ENCODE measurements at places on chromosomes 13 and 19. TPM values are rescaled to one million over a fixed set of nuclear protein-coding genes. Genes with fewer than 3 reads are reported as not detected.

INSL3 gene
- not detected for total RNA-seq

GRCh38 chr13:24133021-24133795 lies 27.3 kb upstream of the SPATA13 start:
- DNase-seq, result no peak

GRCh38 chr19:45428384-45429231 lies 4.9 kb upstream of the ERCC1 start:
- no peak for DNase-seq

- DNase-seq, result no peak
These were observed 10.4 kb upstream of the RASA3 start for GRCh38 chr13:114142640-114143490.

Measured in Karpas-422 (cell line).